ENCODE measurements at places on chromosomes 2 and 18. TPM values are rescaled to one million over a fixed set of nuclear protein-coding genes. Genes with fewer than 3 reads are reported as not detected.

- DNase-seq = no peak
These were observed 20.7 kb upstream of the KCTD1 start for GRCh38 chr18:26568926-26569665.

DNA sequence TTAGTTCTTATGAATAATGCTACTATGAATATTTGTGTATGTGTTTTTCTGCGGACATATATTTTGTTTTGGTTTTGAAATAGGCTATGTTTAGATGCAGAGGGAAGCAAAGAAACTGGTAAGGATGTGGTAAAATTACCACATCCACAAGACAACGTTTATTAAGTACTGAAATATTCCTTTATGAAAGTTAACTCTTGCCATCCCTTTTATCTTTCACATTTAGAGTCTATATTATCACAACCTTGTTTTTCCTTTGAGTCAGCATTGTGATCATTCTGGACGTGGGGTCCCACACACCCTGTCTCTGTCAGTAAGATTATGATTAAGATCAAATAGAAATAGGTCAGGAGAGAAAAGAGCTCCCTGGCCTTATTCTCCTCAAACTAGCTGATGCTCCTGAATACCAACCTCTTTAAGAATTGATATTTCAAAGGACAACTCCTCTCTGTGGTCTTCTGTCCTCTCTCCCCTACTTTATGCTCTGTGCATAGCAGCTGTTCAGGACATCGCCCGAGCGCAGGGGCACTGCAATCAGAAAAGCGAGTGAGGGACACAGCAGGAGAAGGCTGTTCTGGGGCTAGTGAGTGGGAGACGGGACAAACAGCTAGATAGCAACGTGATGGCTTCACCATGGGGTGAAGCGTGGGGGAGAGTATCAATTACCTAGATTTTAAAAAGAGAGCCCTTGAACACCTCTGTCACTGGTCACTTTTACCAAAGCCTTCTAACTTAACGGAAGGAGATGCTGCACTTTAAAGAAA lies 12.2 kb downstream of the METAP1D start:
- no peak for DNase-seq

CPO gene
- 0.24 TPM for total RNA-seq

XIRP2 gene
- 22.3 TPM for total RNA-seq

DNA sequence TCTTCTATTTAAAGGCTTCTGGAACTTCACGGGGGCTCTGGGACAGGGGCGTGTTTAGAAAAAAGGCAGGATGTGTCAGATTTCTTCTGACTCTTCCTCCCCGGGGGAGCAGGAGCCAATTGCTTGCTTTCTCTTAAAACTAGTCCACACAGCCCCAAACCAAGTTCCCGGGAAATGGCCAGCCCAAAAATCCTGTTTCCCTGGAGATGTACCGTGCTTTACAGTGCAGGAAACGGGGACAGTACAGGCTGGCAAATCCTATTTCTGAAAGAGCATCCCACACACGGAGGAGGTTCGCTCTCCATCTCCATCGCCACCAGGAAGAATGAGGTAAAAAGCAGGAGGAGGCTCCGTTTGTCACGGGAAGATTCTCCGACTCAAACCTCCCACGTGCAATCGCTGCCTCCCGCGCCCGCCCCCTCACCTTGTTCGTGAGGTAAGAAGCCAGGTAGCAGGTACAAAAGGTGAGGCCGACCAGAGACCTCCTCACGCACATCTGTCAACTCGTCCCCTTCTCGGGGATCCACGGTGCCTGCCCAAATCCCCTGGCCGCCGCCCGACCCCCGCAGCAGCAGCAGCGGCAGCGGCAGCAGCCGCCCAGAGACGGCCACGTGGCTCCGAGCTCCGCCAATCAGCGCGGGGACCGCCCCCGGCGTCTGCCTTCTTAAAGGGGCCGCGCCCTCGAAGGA lies 15.6 kb upstream of the RIOK3 start:
- peak; percentile 96 for DNase-seq

DNA sequence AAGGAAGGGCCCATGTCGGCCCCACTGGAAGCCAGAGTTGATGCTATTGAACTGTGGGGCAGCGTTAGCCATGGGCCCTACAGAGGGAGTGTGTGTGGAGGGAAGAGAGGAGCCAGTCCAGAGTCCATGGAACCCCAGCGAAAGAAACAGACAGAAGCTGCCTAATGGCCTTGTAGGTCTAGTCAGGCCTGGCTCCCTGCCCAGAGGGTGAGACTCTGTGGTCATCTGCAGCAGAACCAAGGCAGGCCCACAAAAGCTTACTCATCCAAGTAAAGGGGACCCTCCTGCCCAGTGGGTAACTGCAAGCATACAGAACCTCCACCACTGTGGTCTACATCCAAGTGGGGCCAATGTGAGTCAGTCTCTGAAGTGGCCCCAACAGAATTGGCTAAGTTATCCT lies 439.8 kb downstream of the TGIF1 start:
- DNase-seq = no peak

- no peak for DNase-seq
These were observed 301.1 kb upstream of the TANK start for GRCh38 chr2:160859096-160859495.

DNA sequence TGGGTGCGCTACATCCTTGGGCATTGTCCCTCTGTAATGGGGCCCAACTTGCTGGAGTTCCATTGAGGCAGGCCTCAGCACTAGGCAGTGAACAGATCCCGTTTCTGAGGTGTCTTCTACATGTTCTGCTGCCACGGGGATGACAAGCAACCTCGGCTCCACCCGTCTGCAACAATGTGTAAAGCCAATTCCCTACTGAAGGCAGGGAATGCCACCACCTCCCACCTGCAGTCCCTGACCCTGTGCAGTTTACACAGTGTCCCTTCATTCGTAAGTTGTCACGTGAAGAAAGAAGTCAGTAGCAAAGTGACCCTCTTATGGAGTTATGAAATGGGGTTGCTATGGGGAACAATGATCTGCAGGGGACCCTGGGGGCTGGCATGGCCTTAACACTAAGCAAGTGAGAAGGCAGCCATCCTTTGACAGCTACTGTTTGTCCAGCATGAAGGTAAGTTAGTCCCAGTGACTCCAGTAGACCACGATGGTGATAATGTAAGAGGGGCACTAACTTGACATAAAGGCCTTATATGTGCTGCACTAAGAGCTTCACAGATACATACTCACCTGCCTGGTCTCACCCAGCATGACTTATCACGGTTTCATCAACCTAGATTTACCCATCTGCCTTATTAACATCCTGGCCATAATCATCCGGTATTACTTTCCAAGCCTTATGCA lies 130.6 kb upstream of the ZSWIM2 start:
- DNase-seq = no peak

DNA sequence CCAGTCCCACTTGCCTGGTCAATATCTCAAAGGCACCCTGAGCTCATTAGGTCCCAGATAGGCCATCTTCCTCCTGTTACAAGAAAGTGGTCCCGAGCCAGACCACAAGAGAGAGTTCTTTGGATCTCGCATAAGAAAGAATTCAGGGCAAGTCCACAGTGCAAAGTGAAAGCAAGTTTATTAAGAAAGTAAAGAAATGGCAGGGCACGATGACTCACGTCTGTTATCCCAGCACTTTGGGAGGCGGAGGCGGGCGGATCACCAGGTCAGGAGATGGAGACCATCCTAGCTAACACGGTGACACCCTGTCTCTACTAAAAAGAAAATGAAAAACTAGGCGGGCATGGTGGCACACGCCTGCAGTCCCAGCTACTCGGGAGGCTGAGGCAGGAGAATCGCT lies 10.8 kb upstream of the SMAD7 start:
- no peak for DNase-seq

DNAH7 gene
- 2.5 TPM for total RNA-seq

DNA sequence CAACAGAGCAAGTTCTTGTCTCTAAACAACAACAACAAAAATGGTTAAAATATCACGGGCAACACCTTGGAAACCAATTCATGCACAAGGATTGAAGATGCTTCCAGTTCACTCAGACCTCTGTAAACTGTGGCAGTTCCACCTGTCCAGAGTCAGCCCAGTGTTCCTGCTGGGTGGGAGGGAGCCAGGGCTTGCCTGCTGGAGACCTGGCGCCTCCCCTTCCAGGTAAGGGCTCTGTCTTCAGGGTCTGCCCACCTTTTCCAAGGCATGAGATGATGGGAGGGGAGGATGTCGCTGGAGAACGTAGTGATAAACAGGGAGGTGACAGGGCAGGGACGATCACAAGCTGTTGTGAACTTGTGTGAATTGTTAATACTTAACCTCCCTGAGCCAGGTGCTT lies 9.8 kb upstream of the GPC1 start:
- no peak for DNase-seq

OR6B2 gene
- total RNA-seq = not detected

GRCh38 chr2:20604951-20605381 lies 45.9 kb downstream of the HS1BP3 start:
- peak; percentile 63 for DNase-seq

DNA sequence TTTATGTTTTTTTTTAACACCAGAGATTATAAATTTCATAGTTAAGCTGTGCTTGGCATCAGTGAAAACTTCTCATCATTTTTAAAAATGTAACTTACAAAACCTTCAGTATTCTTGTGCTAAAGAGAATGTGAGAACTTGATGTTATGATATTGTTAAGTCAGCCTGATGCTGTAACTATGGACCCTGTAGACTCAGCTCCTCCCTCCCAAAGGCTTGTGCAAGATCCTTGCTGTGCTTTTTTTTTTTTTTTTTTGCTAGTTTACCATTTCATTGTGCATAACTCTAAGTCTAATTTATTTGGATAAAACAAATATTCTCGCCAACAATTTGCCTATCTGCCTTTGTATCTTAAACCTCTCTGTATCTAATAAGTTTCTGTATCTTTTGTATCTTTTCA lies 12.9 kb upstream of the TFPI start:
- no peak for DNase-seq

PHOSPHO2 gene
- 6.0 TPM for total RNA-seq
